Body of pancreas (tissue), 4 donors: ENCODE measurements at places on chromosomes 11 and 22. TPM values are rescaled to one million over a fixed set of nuclear protein-coding genes. Genes with fewer than 3 reads are reported as not detected.
A peak's percentile ranks its signal among the peaks of the same experiment; 100 is the strongest.

Gene BAD
- 85.9 TPM for total RNA-seq

Gene KIF18A
- not detected for total RNA-seq

Gene DEUP1
- total RNA-seq: 0.99 TPM

Gene MS4A4A
- 1.3 TPM for total RNA-seq

Gene DEFB131B
- total RNA-seq: not detected

Gene MMP10
- not detected for total RNA-seq

Gene SLC22A25
- not detected for total RNA-seq

DNA sequence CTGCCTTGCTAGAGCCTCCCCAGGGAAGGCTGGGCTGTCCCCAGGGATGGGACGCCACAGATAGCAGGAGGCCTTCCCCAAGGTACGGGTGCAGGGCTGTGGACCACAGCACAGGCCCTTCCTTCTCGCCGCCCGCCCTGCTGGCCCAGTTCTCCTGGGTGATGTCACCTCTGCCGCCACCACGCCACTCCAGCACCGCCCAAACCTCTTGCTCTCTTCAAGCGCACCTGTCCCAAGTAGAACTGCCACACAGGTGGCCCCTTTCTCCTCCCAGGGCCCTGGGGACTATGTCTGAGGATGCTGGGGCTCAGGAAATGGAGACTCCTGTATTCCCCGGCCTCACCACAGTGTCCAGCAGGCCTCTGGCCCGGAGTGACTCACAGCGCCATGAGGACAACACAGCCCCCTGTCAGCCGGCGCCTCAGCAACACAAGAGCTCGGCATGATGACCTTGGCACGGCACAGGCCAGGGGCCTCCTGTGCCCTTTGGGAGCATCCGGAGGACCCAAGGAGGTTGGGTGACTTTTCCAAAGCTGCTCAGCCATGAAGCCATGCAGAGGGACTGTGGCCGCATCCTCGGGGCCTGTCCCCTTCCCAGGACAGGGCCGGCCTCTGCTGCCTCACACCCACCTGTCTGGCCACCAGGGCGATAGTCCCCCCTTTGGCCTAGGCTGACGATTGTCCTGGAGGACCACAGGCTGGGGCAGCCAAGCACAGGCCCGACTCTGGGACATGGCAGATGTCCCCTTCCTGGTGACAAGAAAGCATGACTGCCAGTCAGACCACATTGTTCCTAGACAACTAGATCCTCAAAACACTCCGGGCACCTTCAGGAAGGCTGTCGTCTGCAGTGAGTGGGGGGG, 1023.5 kb downstream of the BRD1 start:
- no peaks in the 10 kb centered on the region for H3K27me3 ChIP-seq
- H3K27ac ChIP-seq: no peak overlapping the region
- H3K4me1 ChIP-seq: no peaks in the 10 kb centered on the region
- no peaks in the 10 kb centered on the region for H3K36me3 ChIP-seq
- no peak for DNase-seq

- no peaks in the 10 kb centered on the region for H3K36me3 ChIP-seq
- H3K27me3 ChIP-seq: no peaks in the 10 kb centered on the region
- peak; percentile 48 for DNase-seq
- peak overlapping the region; percentile 92 for H3K4me3 ChIP-seq
- peaks cover 14% of the 10 kb centered on the region for H3K4me1 ChIP-seq
- peak overlapping the region; percentile 82 for H3K27ac ChIP-seq
Observed at GRCh38 chr11:3056296-3057068, 741 bp downstream of the CARS1 start.

DNA sequence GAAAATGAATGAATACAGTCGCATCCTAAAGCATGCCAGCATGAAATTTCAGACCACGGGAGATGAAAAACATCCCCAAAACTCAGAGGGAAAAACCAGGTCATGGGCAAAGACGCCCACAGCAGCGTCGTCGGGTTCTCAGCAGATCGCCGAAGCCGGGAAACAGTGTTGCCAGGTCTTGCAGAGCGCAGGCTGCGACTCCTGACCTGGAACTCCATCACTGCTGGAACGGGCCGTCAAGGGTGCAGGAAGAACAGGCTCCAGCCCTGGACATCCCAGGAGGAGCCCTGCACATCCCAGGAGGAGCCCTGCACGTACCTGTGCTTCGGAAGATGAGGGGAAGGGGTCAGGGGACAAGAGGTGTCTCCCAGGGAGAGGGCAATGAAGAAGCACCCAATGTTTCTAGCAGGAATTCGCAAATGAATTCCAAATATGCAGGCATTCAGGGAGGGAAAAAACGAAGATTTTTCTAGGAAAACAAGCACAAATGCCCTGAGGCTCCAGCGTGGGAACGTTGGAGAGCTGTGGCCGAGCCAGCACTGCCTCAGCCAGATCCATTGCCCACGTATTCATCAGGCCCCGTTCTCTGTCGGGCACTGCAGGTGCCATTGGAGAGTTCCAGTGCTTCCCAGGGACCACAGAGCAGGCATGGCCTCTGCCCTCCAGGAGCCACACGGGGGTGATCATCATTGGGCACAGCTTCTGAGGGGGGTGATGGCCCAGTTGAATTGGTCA, 1110.4 kb downstream of the BRD1 start:
- H3K27ac ChIP-seq: no peak overlapping the region
- no peaks in the 10 kb centered on the region for H3K27me3 ChIP-seq
- no peaks in the 10 kb centered on the region for H3K36me3 ChIP-seq
- H3K4me3 ChIP-seq: no peak overlapping the region
- DNase-seq: no peak

- H3K4me1 ChIP-seq: peaks cover 72% of the 10 kb centered on the region
- peak overlapping the region; percentile 19 for H3K27ac ChIP-seq
- no peak overlapping the region for H3K4me3 ChIP-seq
- no peaks in the 10 kb centered on the region for H3K36me3 ChIP-seq
- no peak for DNase-seq
Observed at GRCh38 chr22:27867085-27867952, 51.7 kb downstream of the PITPNB start.

- H3K36me3 ChIP-seq: peaks cover 4% of the 10 kb centered on the region
- no peak for DNase-seq
- H3K4me3 ChIP-seq: no peak overlapping the region
- no peak overlapping the region for H3K27ac ChIP-seq
- H3K4me1 ChIP-seq: no peaks in the 10 kb centered on the region
Observed at GRCh38 chr11:62847767-62848314, 8.5 kb upstream of the WDR74 start.

DNA sequence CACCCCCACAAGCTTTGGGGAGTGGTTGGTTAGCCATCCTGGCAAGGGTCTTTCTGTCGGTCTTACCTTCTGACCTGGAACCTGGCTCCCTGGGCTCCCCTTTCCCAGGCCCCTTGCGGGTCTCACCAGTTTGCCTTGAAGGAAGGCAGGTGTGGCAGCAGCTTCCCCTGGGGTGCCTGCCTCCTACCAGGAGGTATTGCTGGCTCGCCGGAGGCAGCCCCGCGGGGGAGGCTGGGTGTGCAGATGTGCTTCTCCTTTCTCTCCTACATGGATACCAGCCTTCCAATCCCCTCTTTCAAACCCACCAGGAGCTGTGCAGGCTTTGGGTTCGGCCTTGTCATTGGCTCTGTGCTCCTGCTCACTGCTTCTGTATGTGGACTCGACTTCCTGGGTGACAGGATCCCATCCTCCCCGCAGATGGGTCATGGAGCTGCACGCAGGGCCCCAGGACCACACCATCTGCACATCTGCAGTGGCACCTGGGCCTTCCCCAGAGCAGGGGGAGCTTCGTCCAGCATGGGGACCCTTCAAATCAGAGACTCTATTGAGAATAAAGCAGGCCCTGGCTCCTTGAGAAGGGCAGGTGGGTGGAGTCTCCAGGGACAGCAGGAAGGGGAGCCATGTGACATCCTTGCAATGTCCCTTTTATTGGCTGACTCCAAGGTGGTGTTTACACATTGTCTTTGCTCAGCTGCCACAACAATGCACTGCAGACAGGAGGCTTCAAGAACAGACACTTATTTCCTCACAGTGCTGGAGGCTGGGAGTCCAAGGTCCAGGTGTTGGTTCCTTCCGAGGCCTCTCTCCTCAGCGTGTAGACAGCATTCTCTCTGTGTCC, 592.0 kb downstream of the BRD1 start:
- no peaks in the 10 kb centered on the region for H3K4me1 ChIP-seq
- H3K27ac ChIP-seq: no peak overlapping the region
- H3K27me3 ChIP-seq: no peaks in the 10 kb centered on the region
- no peaks in the 10 kb centered on the region for H3K36me3 ChIP-seq
- DNase-seq: no peak
- H3K4me3 ChIP-seq: no peak overlapping the region

DNA sequence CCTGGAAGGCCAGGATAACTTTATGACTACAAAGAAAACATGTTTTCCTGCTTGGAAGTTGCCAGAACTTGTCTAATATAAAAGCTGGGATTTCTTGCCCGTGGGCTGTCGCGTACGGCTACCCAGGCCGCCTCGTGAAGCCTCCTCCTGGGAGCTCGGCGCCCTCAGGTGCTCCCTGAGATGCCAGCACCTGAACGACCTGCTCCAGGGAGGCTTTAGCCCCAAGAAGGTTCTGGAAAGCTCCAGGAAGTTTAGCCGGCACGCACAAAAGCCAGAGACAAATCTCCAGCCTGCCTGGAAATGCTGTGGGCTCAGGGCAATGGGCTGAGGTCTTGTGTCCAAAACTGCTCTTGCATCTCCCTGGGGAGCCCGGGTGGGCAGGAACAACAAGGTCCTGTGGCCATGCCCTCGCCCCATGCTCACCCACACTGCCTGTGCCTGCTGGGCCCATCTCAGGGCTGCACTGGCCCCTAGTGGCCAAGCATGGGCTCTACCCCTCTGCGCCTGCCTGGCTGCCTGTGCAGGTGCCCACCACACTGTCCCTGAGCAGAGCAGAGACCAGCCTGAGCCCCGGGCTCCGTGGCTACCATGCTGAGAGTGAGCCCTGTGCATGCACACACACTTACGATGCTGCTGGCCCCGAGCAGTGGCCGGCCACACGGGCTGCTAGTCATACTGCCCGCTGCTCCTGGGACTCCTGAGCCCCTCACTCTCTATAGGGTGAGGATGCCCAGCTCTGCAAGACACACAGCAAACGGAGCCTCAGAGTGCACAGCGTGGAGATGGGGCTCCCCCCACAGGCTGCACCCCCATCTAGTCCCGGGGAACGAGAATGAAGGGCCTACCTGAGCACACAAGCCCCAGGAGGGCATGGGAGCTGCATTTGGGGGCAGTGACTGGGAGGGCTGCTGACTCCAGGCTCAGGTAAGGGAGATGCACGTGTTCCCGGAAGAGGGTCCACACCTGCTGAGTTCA, 4.9 kb upstream of the CELSR1 start:
- H3K27me3 ChIP-seq: no peaks in the 10 kb centered on the region
- H3K4me1 ChIP-seq: peaks cover 29% of the 10 kb centered on the region
- no peak overlapping the region for H3K27ac ChIP-seq
- H3K4me3 ChIP-seq: no peak overlapping the region
- peak; percentile 74 for DNase-seq

GRCh38 chr11:110027627-110028371, 65.4 kb upstream of the ZC3H12C start:
- H3K36me3 ChIP-seq: no peaks in the 10 kb centered on the region
- H3K27ac ChIP-seq: no peak overlapping the region

GRCh38 chr11:78514922-78515502, 59.7 kb downstream of the NARS2 start:
- H3K27ac ChIP-seq: no peak overlapping the region
- H3K36me3 ChIP-seq: no peaks in the 10 kb centered on the region
- no peaks in the 10 kb centered on the region for H3K4me1 ChIP-seq
- no peak for DNase-seq
- H3K4me3 ChIP-seq: no peak overlapping the region
- H3K27me3 ChIP-seq: no peaks in the 10 kb centered on the region

DNA sequence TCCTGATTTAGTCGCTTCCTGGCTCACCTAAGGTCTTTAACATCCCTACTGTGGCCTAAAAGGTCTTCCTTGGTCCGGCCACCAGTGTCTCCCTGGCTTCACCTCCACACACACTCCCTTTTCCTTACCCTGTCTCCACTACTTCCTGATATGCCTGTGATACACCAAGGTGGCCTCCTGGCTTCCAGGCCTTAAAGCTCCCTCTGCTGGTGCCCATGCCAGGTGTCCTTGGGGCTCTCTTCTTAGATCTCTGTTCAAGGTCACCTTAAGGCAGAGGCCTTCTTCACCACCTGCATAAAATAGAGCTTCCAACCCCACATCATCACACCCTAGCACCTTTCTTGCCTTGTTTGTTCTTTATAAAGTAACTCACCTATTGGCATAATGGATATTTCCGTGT, 787.7 kb downstream of the NTM start:
- H3K27me3 ChIP-seq: no peaks in the 10 kb centered on the region
- no peaks in the 10 kb centered on the region for H3K4me1 ChIP-seq
- H3K4me3 ChIP-seq: no peak overlapping the region
- DNase-seq: peak; percentile 8
- no peaks in the 10 kb centered on the region for H3K36me3 ChIP-seq
- H3K27ac ChIP-seq: no peak overlapping the region

DNA sequence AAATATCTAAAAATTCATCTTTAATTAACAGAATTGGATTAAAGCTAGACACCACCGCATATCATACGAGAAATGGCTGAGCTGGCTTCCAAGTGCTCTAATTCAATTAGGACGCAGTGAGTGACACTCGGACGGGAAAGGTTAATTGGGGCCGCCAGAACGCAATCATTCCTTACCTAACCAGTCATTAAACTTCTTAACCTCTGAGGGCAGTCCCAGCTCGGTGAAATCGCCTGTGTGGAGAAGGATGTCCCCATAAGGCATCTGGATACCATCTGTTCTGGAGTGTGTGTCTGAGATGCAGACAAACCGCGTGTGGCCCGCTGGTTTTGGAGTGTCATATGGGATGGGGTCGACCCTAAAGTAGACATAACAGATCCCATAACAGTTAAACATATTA, 50.3 kb downstream of the MPPED2 start:
- H3K4me3 ChIP-seq: no peak overlapping the region
- H3K4me1 ChIP-seq: peaks cover 13% of the 10 kb centered on the region
- no peaks in the 10 kb centered on the region for H3K27me3 ChIP-seq
- DNase-seq: no peak
- no peaks in the 10 kb centered on the region for H3K36me3 ChIP-seq

DNA sequence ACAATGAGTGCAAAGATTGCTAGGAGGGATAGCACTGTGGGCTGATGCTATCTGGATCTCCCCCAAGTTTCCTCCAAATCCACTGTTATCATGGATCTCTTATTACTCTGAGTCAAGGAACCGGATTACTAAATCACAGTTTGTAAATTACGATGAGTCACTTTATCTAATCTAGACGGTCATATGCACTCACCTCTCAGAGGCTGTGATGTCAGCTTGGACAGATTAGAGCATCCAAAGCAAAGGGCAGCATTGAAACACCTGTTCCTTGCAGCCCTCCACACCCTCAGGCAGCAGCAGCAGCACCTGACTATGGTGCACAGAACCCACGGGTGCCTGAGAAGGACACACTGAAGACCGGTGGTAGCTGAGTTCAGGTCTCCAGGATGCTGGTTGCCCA, 14.0 kb upstream of the POU2AF1 start:
- H3K4me3 ChIP-seq: no peak overlapping the region
- no peak for DNase-seq
- H3K27ac ChIP-seq: no peak overlapping the region

GRCh38 chr11:122779047-122779629, 59.2 kb upstream of the CRTAM start:
- DNase-seq: no peak
- H3K27me3 ChIP-seq: no peaks in the 10 kb centered on the region
- no peaks in the 10 kb centered on the region for H3K36me3 ChIP-seq
- H3K27ac ChIP-seq: no peak overlapping the region
